CD4-positive, alpha-beta T cell treated with Interleukin-21 for 1 hour (primary cell): ENCODE measurements at places on chromosomes 1 and 21.

- DNase-seq, result no peak
Observed at GRCh38 chr1:91345395-91346005, 59.1 kb downstream of the HFM1 start.

DNA sequence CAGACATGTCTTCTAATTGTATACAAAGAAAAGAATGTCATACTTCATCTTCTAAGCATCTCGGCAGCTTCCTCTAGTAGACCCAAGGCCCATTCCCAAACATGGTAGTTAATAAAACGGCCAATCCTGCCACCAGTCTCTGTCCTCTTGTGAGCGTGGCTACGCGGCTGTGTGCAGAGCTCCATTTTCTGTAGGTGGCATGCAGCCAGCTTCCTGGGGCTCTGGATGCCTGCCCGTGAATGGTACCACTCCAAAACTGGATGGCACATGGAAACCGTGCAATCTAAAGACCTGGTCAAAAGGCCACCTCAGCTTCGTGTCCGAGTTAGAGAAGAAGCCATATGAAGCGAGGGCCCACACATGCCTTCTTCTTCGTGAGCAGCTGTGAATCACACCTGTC is 110.7 kb downstream of the SIPA1L2 start:
- no peak for DNase-seq

GRCh38 chr1:40245686-40246085 is 2.1 kb upstream of the TMCO2 start:
- DNase-seq, result no peak

- no peak for DNase-seq
Observed at GRCh38 chr1:115476616-115477015, 138.6 kb upstream of the NGF start.

DNA sequence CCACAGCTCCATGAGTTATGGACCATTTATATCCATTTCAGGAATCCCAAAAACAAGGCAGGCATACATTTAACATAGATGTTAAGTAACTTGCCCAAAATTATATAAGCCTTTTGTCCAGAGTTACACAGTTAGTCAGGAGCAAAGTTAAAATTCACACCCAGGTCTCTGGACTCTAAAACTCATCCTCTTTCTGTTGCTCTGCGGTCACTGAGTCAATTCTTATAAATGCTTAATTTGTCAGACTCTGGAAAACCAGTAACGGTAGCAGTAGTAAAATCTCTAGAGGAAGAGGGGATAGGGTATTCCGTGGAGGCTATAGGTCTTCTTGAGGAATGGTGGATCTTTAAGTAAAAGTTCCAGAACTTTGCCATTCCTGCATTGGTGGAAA is 223.6 kb upstream of the JUN start:
- no peak for DNase-seq

DNA sequence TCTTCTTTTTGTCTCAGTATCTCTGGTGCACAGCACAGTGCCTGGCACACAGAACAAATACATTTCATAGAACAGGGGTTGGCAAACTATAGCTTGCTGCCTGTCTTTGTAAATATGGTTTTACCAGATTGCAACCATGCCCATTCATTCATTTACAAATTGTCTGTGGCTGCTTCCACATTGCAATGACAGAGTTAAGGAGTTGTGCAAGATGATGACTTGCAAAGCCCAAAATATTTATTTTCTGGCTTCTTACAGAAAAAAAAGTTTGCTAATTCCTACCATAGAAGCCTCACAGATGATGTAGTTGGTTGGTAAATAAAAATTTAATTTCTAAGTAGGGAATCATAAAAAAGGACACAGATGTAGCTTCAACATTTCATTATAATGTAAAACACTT is 11.2 kb upstream of the HMGB4 start:
- DNase-seq, result no peak

- no peak for DNase-seq
Observed at GRCh38 chr1:65525266-65526048, 105.0 kb downstream of the LEPR start.

GRCh38 chr1:40650075-40650474 is 15.4 kb downstream of the RIMS3 start:
- DNase-seq, result no peak

DNA sequence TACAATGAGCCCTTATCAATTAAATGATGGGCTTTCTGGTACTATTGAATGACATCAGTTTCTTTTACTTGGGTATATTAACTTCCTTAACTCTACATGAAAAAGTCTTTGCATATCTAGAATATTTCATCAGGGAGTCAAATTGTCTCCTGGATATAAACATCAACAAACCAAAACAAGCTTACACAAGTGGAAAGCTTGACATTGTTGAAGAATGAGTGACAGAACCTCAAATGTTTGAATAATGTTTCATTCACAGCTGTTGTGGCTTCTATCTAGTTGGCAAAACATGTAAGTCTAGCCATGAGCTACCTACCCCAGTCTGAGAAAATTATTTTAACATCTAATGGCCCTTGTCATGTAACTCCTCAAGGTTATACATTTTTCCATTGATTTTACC is 604.8 kb upstream of the ADAMTS5 start:
- no peak for DNase-seq

- DNase-seq, result peak; percentile 15
Observed at GRCh38 chr1:62144238-62144831, 50.3 kb upstream of the L1TD1 start.

- no peak for DNase-seq
Observed at GRCh38 chr1:177385760-177386698, 215.3 kb downstream of the BRINP2 start.

- DNase-seq, result no peak
Observed at GRCh38 chr1:156657741-156658319, 15.9 kb downstream of the BCAN start.

DNA sequence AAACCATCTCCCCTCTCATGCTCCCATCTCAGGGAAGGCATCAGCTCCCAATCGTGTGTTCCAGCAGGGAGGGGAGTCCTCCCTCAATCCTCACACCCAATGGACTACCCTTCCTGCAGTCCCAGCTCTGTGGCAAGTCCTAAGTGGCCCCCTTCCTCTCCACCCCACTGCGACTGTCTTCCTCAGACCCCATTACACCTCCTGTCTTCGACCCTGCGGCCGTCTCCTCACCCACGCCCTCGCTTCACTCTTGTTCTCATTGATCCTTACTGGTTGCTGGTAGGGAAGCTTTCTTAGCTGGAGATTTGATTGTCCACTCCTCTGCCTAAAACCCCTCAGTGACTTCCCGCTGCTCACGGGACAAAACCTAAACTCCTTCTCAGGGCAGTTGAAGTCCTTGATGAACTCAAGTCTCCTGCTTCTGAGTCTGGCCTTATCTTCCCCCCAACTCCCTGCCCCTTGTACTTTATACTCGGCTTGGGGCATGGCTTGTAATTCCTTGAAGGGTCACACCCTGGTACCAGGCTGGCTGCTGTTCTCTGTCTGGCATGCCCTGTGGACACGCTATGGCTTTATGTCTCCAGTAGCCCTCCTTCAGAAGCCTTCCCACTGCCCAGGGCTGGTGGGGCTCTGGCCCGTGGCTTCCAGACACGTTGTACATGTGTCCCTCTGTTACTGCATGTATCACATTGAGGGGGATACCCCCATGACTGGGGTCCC is 2.3 kb upstream of the EPS8L3 start:
- no peak for DNase-seq

DNA sequence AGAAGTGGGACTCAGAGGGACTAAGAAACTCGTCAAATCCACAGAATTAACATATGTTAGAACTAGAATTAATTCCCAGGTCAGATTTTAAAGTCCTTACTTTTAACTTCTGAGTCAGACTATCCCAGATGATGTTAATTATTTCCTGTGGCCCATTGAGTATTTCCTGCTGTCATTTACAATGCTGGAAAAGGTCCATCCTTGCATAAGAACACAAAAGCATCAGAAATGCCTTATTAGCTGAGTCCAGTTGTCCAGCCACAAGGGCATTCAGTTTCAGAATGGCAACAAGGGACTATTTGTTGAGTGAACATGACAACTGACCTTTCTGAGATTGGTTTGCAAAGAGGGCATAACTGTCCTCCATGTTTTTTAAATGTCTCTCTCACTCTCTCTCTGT is 16.5 kb upstream of the HIVEP3 start:
- no peak for DNase-seq

DNA sequence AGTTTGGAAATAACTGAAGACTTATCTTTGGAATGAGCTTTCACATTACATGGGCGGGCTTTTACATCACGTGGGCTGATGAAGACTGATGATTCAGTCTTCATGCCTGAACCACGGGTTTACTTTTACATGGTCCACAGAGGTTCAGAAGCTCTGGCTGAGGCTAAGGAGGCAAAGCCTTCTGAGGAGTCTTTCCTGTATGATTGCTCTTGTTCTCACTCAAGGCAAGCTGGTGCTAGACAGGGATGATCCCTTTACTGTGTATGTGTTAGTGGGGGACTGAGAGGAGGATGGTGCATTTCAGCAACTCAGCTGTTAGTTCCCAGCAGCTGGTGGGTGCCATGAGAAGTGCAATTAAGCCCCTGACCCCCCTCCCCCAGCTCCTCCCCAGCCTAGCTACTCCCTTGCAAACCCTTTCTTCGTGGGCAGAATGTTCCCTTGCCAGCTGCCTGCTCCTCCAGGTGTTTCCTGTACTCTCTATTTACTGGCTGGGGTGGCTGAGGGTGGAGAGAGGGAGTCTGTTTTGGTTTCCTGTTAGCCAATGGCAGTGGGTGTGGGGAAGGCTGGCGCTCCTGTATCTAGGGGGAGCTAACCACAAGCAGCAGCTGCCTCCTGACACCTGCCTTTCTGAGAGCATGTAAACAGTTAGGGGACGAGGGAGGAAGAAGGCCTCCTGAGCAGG is 15.4 kb downstream of the BTG2 start:
- peak; percentile 85 for DNase-seq

- DNase-seq, result no peak
Observed at GRCh38 chr1:178342745-178343144, 154.0 kb downstream of the CLEC20A start.

GRCh38 chr1:115343200-115343737 is 5.2 kb upstream of the NGF start:
- DNase-seq, result no peak

- DNase-seq, result no peak
Observed at GRCh38 chr1:200363264-200363933, 46.4 kb downstream of the ZNF281 start.

DNA sequence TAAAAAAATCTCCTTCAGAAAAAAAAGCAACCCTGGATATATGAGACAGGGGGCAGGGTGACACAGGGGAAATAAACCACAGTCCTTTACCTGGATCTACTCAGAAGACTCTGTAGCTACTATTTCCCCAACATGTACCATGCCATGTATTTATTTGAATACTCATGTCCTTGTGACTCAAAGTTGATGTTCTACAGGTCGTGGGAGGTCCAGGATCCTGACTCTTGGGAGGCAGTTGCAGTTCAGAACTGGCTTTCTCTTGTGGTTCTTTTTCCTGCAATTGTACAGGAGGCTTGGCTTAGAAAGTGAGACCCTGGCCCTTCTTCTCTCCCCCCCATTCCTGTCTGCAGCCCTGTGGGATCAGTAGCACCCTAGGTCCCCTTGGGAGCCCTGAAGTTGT is 5.8 kb upstream of the IL24 start:
- no peak for DNase-seq

GRCh38 chr1:206696812-206697585 is 12.3 kb downstream of the MAPKAPK2 start:
- no peak for DNase-seq

- no peak for DNase-seq
Observed at GRCh38 chr1:8214501-8215173, 103.3 kb upstream of the SLC45A1 start.

GRCh38 chr1:47870946-47871676 is 126.1 kb downstream of the TRABD2B start:
- no peak for DNase-seq

DNA sequence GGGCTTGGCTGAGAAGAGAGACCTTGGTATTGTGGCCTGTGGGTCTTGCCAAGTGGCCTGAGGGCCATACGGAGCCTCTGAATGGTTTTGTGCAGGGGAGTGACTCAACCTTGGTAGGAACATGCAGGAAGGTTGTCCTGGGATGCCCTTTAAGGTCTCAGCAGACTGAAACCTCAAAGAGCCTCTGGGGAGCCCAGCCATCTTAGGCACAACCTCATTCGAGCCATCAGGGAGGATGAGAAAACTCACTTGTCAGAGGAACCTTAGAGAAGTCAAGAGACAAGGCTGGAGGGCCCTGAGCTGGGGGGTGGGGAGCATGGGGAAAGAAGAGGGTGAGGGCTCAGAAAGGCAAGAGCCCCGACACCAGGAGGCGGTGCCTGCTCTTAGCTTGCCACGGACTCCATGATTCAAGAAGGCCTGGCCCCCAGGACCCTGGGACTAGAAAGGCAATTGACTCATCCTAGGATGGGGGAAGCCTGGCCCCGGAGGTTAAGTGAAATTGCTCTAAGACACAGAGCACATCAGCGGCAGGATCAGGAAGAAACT is 13.0 kb downstream of the IFI6 start:
- no peak for DNase-seq

DNA sequence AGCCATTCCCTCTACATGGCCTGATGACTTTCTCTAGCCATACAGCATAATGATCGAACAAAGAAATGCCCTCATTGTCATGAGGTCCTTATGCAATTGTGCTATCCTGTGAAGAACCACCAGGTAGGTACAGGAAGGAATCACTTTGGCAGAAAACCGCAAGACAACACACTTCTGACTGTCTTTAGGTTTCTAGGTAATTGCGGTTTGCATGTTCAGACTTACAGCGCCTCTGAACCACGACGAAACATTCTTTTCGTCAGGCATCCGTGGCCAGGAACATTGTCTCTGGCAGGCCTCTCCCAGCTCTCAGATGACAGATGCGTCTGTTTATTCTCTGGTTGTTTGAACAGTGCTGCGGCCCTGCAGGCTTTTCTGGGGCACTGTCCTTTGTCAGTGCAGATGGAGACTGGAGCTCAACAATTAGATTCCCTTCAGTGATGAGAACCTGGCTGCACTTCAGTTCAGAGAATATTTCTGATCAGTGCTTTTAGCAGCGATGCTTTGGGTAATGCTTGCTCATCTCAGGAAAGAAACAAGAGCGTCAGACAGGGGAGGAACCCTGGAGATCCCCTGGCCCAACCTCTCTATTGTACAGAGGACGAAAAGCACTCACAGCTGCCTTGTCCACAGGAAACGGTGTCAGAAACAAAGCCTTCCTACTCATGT is 63.4 kb downstream of the B3GALT5 start:
- DNase-seq, result no peak

GRCh38 chr1:109617291-109617801 is 2.1 kb downstream of the GNAT2 start:
- peak; percentile 35 for DNase-seq

DNA sequence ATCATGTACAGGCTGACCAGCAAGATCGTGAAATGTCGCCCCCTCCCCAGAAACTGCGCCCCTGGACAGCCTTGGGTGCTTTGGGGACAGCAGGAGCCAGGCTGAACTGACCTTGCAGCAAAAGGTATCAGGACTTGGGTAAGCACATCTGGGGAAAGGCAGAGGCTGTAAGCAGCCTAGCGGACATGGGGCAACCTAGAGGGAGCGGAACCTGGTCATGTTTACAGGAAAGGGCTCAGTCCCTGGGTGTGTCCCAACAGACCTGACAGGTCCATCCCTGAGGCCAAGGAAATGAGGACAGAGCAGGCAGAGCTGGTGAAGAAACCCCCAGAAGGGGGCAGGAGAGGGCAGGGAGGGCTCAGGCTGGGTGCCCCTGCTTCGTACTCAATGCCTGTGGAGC is 3.1 kb upstream of the S100A8 start:
- no peak for DNase-seq

GRCh38 chr1:215992620-215993019 is 425.5 kb downstream of the KCTD3 start:
- no peak for DNase-seq
